ENCODE measurements at places on chromosomes 4 and X.

DNA sequence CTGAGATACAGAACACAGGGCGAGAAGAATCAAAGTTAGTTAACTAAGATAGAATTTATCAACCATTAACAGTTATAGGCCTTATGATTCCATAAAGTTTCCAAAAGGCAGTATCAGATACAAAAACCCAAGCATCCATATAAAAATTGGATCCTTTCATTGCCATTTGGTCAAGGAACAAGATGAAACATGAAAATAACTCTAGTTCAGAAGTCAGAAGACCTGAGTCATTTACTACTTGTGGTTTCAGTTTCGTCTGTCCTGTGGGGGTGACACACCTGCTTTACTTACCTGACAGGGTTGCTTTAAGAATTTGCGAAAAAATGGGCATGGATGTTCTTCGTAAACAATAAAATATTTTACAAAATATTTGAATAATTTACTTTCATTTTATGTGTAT lies 130.8 kb downstream of the ANAPC10 start:
- DNase-seq: no peak

GRCh38 chr4:119097282-119097900 lies 38.2 kb upstream of the MYOZ2 start:
- DNase-seq: no peak

DNA sequence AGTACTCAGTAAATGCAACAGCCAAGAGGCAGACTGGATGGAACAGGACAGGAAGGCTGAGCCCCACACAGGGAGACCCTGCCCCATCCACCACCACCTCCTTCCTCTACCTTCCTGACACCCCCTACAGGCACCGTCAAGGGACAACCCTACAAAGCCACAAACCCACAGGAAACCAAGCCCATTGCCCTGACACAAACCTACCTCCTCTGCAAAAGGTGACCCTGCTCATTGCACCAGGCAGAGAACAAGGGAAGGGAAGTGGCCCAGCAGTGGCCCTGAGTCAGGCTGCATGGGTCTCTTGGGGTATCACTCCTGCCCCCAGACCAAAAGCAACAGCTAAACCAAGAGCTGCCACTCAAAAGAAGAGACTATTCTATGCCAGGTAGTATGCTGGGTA lies 21.0 kb downstream of the JAKMIP1 start:
- no peak for DNase-seq

DNA sequence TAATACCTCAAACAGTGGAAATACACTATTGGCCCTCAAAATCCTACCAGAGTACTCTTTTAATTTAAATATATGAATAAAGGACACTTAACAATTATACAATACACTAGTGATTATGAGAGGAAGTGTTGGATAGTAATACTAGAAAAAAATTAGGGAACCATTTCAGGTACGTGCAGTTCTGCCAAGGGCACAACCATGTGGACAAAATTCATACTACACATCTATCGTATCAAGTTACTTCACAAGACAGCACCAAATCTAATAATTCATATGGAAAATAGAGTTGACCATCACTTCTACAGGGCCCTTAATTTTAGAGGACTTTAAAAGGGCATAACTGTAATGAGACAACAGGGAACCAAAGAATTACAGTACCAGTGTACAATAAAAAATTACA lies 69.2 kb upstream of the ZCCHC13 start:
- DNase-seq: no peak

- no peak for DNase-seq
Measured at GRCh38 chr4:134327274-134328122, 125.9 kb upstream of the PABPC4L start.

DNA sequence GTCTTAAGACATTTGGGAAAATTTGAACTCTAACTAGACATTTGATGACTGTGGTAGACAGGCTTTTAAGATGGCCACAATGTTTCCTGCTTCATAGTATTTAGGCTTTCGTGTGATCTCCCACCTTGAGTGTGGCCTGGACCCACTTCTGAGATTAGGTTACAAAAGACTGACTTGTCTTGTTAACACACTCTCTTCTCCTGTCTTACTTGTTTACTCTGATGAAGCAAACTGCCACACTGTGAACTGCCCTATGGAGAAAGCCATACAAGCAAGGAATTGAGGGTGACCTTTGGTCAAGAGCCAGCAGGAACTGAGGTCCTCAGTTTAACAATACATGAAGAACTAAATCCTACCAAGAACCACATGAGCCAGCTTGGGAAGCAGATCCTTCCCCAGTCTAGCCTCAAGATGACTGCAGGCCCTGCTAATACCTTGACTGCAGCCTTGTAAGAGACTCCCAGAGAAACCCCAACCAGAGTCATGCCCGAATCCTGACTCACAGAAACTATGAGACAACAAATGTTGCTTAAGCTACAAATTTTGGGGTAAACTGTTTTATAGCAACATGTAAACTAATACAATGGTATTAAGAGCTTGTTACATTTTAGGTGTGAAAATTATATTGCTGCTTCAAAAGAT lies 20.3 kb downstream of the UBA6 start:
- no peak for DNase-seq

GRCh38 chr4:140158365-140159030 lies 4.5 kb upstream of the MAML3 start:
- no peak for DNase-seq

- DNase-seq: no peak
Measured at GRCh38 chr4:180152831-180153230, 2090.4 kb upstream of the TENM3 start.

DNA sequence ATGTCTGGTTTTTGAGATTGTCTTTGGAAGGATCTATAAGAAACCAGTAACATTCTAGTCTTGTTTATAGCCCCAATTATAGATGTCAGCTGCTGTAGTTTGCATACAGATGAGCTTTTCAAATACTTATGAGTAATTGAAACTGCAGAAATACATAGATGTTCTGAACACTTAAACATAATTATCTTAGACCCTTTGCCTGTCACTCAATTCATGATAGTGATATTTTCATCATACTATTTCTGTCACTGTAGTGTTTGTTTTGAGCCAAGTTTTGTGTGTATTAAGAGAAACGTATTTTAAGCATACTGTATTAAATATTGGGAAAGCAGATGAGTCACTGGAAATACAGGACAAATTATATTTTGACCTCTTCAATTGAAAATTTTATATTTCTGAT lies 69.8 kb upstream of the SMARCA5 start:
- DNase-seq: no peak

DNA sequence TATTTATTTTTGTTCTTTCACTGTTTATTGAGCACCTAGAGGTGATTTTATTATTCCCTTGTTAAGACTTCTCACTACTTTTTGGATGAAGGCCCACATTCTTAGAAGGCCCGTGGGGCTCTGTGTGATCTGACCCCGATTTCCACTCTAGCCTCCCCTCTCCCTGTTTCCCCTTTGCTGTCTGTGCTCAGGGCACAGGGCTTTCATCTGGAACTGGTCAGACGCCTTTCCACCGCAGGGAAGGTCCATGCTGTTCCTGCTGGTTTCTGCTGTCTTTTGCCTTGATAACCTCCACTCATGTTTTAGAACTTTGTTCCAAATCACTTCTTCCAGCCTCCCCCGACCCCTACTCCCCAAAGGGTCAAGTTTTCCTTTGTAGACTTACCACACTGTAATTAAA lies 31.3 kb upstream of the ANAPC4 start:
- no peak for DNase-seq

DNA sequence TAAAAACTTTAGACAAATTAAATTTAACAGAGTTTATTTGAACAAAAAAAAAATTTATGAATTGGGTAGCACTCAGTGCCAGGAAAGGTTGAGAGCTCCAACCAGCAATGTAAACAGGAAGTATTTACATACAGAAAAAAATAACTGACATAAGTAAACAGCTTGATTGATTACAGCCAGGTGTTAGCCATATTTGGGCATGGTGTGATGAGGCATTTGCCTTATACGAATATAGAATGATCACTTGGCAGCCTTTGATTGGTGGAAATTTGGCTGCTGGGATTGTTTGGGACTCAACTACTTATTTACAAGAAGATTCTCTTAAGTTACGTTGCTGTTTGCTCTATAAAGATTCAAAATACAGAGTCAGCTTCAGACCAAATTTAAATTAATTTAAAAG lies 172.0 kb downstream of the ADAM29 start:
- DNase-seq: no peak

- DNase-seq: no peak
Measured at GRCh38 chrX:109344678-109345077, 137.2 kb downstream of the GUCY2F start.

DNA sequence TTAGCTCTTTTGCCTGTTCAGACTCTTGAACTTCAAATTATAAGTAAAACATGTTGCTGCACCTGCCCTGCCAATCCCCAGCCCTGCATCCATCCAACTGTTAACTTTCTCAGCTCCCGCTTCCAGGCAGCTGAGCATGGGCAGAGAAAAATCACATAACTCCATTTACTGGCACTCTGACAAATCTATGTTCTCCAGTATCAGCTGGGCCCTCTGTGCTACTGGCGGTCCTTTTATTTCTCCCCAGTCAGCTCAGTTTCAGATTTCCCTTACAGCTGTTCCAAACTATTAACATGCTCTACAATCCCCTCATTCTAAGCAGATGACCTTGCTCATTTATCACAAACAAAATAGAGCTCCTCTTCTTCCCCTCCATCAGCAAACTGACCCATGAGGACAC lies 240.4 kb upstream of the TET2 start:
- DNase-seq: no peak

GRCh38 chr4:175424111-175424510 lies 388.0 kb downstream of the GPM6A start:
- DNase-seq: no peak

- DNase-seq: no peak
Measured at GRCh38 chrX:75609406-75609805, 86.6 kb upstream of the ZDHHC15 start.

DNA sequence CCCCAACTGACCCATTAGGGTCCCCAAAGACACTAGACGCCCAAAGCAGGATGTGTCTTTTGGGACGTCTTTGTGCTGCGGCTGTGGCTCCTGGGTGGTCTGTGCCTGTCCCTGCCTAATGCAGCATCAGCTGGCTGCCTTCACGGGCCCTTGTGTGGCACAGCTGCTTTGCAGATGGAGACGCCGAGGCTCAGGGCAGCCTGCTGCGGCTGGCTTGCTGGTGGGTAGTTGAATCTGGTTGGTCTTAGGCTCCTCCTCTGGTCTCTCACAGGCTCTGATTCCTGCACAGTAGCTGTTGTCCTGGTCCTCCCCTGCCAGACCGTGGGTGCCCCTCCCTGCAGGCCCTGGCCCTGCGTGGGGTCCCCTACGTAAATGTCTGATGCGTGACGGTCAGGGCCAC lies 8.1 kb downstream of the CPZ start:
- DNase-seq: no peak

- no peak for DNase-seq
Measured at GRCh38 chr4:38831653-38832052, 25.0 kb downstream of the TLR6 start.

DNA sequence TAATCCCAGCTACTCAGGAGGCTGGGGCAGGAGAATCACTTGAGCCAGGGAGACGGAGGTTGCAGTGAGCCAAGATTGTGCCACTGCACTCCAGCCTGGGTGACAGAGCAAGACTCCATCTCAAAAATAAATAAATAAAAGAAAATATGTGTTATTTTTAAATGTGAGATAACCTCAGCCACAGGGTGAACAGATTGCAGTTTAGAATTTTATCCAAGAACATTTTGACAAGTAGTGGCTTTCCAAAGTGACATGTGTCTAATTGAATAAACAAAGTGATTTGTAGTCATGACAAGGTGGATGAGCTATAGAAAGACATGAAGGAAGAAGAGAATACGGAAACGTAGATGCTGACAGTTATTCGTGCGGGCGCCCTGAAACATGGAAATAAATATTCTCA lies 176.1 kb downstream of the DCTD start:
- DNase-seq: no peak

DNA sequence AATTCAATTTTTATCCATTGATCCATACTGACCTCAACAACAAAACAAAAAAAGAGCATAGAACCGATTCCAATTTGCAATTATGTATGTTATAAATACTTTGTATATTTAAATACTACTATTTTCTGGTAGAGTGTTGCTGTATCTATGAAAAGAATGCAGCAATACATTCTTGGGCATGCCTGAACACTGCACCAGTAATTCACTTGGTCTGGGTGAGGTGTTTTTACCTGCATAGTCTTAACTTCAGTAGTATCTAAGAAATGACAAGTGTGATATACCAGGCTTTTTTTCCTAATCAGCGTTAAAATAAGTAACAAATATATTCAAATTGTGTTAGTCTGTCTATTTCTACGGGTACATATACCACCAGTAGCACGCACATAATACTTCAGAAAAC lies 120.2 kb downstream of the KLHL13 start:
- no peak for DNase-seq

GRCh38 chrX:11239230-11239629 lies 54.0 kb upstream of the AMELX start:
- DNase-seq: no peak

GRCh38 chr4:19786616-19787015 lies 465.1 kb upstream of the SLIT2 start:
- DNase-seq: no peak

GRCh38 chr4:101596781-101597552 lies 193.6 kb upstream of the BANK1 start:
- DNase-seq: no peak

DNA sequence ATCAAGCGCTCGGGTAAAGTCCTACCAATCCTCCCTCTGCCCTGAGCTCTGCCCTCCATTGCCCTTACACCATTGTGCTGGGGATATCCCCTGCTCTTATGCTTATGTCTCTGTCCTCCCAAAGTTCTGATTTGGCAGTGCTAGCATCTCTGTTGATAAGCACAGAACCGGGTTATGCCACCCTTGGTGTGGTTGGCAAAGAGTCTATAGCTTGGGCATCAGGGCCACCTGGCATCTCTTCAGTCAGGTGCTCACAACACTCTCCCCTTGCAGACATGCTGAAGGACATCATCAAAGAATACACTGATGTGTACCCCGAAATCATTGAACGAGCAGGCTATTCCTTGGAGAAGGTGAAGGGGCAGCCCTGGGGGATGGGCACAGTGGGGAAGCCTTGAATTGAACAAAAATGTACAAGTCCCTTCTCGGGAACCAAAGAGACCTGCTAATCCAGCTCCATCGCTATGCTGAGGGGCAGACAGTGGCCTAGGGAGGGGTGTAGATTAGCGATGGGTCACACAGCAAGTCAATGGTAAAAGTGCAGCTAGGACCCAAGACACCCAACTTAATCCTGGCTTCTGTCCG lies 3.8 kb downstream of the MAGED2 start:
- no peak for DNase-seq

- DNase-seq: no peak
Measured at GRCh38 chr4:175385797-175386196, 426.3 kb downstream of the GPM6A start.

- no peak for DNase-seq
Measured at GRCh38 chr4:173835903-173836302, 305.9 kb upstream of the HAND2 start.

- DNase-seq: no peak
Measured at GRCh38 chr4:163590103-163590502, 95.6 kb downstream of the TMA16 start.

Measured in thoracic aorta (tissue), 2 donors.